Type B pancreatic cell (in vitro differentiated cells): ENCODE measurements at places on chromosomes 1 and 21. TPM values are rescaled to one million over a fixed set of nuclear protein-coding genes. Genes with fewer than 3 reads are reported as not detected.

The AMPD1 gene
- total RNA-seq: not detected in 2 replicates

The LRRC3 gene
- 6.4 and 8.7 TPM in 2 replicates for total RNA-seq

The ARMH1 gene
- 5.5 and 11.6 TPM in 2 replicates for total RNA-seq

The KDF1 gene
- total RNA-seq: 12.2 and 26.9 TPM in 2 replicates

The PHLDA3 gene
- total RNA-seq: 59.3 and 132 TPM in 2 replicates

The TNFRSF8 gene
- 0.07 and 0.14 TPM in 2 replicates for total RNA-seq

The TNFRSF18 gene
- total RNA-seq: 0.38 TPM in 1 of 2 replicates, not detected in the other

The JUN gene
- total RNA-seq: 160 and 262 TPM in 2 replicates

The C1orf216 gene
- total RNA-seq: 3.3 and 10.0 TPM in 2 replicates

The KHDC4 gene
- 42.5 and 57.8 TPM in 2 replicates for total RNA-seq

The DCDC2B gene
- not detected in 2 replicates for total RNA-seq

The FBLIM1 gene
- 78.3 and 182 TPM in 2 replicates for total RNA-seq

The PARP1 gene
- total RNA-seq: 106 and 186 TPM in 2 replicates
